Stimulated activated naive B cell treated with anti-CD40 and anti-IgM and Interleukin-4, amounts not matched to agents 10 μg/mL and 1 μg/mL and 100 μg/mL, for 72 hours (primary cell): ENCODE measurements at places on chromosomes 6 and 20.

DNA sequence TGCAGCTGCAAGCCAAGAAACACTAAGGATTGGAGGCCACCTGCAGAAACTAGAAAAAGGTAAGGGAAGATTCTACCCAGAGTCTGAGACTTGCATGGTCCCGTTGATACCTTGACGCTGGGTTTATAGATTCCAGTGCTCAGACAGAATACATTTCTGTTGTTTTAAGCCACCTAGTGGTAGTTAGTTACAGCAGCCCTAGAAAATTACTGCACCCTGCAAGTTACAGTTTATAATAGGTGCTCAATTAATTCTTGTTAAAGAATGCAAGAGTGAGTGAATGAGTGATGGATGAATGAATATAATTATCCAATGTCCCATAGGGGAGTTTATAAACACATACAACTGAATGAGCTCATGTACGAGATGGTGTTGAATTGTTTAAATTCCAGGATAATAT is 453.1 kb upstream of the SLC35B3 start:
- DNase-seq, result no peak

DNA sequence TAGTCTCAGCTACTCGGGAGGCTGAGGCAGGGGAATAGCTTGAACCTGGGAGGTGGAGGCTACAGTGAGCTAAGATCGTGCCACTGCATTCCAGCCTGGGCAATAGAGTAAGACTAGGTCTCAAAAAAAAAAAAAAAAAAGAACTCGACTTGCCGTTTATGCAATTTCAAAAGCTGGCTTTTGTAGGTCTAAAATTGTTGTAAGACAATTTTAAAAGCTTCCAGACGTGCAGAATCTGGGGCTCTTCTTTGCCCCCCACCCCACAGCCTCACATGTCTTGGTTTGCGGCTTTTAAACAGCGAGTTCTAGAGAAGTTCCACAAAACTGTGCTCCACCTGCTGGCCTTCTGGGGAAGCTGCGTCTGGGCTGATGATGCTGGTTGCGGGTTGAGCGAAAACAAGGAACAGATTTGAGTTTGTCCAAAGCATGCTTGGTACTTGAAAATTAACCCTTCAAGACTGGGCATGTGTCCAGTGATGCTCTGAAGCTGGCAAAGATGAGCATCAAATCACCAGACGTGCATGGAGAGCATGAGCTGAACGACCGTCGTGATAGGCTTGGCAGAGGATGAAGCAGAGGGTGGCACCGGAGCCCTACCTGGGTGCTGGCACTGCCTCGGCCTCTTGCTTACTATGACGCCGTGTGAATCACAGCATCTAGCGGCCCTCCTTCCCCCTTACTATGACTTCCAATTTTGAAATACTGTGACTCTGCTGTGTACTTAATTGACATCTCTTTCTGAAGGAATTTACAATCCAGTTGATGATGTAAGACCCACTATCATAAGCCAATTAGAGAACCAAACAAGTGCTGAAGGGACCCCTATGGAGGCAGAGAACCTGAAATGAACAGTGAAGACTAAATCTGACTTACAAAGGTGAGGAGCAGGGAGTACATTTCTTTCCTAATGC is 171.4 kb downstream of the GMPR start:
- DNase-seq, result peak; percentile 44

DNA sequence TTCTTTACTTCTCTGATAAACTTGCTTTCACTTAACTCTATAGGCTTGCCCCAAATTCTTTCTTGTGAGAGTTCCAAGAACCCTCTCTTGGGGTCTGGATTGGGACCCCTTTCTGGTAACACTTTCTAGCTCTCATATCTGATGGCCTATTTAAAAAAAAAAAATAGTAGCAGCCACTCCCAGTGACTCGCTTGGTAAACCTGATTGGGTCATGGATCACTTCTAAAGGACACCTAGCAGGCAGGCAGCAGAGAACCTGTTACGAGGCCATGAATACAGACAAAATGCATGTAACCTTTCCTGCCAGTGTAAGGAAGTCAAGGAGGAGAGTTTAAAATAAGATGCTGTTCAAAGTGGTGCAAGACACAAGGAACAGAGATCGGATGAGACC is 9.1 kb upstream of the SERPINB6 start:
- DNase-seq, result no peak

DNA sequence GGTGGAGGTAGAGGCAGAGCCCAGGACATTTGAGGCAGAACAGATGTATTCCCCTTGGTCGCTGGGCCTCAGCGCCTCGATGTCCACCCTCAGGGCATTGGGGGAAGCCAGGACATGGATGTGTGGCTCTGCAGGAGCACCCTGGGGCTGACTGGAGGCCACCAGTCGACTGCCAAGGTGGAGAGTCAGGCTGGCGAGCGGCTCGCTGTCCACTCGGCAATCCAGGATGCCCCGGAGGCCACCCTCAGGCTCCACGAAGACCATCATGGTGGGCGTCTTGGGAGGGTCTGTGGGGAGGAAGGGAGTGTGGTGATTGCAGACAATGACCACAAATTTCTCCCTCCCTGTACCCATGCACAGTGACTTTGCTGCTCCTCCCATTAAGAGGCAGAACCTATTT is 8.2 kb upstream of the ADAM33 start:
- DNase-seq, result no peak

DNA sequence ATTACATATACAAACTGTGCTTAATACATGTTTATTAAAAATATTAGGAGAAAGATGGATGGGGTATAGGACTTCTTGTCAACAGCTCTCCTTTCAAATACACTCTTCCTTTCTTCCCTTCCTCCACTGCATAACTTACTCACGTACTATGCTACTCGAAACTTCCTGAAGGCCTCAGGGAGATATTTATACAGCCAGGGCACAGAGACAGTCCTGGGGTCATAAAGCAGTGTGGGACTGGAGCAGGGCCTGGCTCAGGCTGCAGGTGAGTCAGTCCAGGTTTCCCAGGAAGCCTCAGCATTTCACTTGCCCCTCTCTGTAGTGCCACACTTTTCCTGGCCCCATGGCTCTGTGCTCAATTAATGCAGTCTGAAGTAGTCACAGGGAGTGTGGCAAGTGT is 157.0 kb downstream of the UBE3D start:
- DNase-seq, result no peak

DNA sequence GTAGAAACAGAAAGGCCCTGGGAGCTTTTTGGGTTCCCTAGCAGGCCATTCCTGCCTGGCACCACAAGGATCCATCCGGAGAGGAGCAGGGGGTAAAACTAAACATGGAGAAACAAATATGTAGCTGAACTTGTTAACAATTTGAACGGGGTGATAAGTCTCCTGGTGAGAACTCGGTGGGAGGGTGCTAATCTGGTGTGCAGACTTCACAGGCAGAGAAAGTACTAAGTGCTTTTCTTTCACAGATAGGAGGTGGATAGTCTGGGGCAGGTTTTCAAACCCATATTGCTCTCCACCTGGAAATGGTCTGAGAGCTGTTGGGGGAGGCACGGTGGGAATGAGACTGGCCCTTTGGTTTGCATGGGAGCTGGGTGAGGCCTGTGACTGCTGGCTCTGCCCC is 196.3 kb upstream of the FUT9 start:
- DNase-seq, result no peak

DNA sequence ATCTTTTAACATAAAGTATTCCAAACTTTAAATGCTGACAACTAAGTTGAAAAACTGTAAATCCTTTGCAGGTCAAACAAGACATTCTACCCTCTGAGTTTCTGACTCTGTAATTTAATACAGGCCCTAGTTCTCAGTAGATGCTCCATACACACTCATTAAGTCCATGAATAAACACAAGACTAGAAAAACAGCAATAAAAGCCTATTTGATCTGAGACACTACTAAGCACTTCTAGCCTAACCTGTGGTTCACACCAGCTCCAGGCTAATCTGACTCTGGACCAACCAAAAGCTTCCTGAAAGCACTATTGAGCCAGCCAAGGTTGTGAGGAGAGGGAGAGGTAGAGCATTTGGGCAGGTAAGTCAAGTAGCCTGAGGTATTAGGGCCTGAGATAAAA is 103.9 kb downstream of the EPM2A start:
- no peak for DNase-seq

DNA sequence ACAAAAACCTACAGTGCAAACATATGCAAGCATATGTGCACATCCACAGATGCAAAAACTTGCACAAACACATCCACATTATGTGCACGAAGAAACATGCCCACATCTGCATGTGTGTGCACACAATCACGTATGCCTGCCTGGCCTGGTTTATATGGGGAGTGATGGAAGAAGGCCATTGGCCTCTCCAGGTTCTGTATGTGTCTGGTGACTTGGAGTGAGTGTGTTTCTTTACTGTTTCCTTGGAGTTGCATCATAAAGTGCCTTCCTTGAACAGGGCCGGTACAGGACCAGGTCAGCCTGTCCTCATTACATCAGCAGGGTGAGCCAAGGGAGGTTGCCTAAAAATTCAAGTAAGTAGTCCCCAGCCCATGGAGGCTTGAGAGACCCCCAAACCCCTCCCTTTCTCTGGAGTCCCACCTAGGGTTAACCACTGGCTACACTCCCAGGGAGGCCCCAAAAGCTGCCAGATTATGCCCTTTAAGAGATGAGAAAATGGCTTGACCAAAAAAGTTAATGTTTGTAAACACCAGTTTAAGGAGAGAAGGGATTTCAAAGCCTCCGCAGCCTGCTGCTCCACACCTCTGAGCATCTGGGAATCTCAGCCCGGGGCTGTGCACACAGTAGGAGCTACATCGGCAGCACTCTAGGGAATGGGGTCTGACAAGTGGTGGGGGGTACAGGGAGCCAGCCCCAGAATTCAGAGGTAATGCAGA is 140.8 kb downstream of the VEGFA start:
- no peak for DNase-seq

- peak; percentile 20 for DNase-seq
These were observed 13.6 kb upstream of the WFDC8 start for GRCh38 chr20:45592574-45593189.

GRCh38 chr6:37495244-37495934 is 4.3 kb downstream of the CCDC167 start:
- no peak for DNase-seq

- no peak for DNase-seq
These were observed 160.8 kb upstream of the BMP2 start for GRCh38 chr20:6606651-6607050.
